Stimulated activated CD4-positive, alpha-beta T cell treated with anti-CD3 and anti-CD28 coated beads, TNF-alpha, amount 100 ng/mL, for 1 hour (primary cell): ENCODE measurements at places on chromosomes 7 and 10.

GRCh38 chr7:28718055-28718481 lies 240.1 kb downstream of the TRIL start:
- no peak for DNase-seq

DNA sequence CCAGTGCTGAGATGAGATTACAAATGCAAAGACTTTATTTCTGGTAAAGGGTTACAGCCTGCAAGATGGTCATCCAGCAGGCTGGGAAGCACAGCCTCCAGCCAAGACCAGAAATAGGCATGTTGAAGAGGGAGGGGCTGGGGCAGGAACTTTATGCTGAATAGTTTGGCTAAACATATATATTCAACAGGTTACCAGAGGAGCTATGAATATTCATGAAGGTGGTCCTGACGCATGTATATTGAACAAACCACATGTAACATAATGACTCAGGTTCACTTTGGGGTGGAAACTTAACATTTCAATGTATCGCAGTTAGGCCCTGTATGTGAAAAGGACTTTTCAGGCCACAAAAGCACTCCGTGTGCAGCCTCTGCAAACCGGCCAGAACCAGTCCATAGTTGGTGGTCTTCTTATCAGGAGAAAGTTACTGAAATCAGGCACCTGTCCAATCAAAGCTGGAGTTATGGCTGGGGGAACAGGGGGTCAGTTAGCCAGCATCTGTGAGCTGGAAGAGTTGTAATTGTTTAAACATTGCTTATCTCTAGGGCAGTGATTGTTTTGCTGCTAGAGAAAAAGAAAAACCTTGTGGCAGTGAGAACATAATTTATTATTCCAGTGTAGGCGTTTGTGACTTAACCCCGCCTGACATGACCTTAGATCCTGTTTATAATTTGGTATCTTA lies 372.9 kb upstream of the AUTS2 start:
- no peak for DNase-seq

DNA sequence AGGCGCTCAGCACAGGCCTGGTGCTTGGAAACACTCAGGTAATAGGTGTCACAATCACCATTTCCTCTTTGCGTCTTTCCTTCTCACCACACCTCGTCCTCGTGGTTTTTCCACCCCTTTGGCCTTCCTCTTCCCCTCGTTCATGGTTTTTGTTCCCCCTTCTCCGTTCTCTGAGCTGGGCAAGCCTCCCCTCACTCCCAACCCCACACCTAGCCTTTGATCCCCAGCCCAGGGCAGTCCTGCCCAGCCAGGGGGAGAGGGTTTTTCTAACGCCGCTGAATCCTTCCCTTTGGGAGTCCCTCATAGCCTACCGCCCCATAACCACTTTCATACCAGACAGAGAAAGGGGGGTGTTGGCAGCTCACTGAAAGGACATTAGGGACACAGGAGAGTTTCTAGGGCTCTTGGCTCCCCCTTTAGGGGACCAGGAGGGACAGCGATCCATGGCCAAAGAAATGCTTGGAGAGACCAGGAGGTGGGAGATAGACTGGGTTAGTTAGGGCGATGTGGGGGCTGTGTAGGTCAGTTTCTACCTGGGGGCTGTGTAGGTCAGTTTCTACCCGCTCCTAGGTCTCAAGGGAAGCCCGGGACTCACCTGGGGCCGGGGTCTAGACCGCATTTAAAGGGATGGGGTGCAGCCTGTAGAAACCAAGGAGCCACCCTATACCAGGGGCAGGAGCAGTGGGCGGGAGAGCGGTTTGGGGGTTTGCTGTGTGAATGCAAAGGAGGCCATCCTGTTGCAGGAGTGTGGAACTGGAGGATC lies 1.4 kb downstream of the EPHB4 start:
- DNase-seq = no peak

- no peak for DNase-seq
Observed at GRCh38 chr7:158129037-158130022, 458.3 kb downstream of the PTPRN2 start.
